ENCODE measurements at places on chromosomes 11 and 22.

- DNase-seq: no peak
Measured at GRCh38 chr22:43706151-43706550, 106.0 kb downstream of the EFCAB6 start.

DNA sequence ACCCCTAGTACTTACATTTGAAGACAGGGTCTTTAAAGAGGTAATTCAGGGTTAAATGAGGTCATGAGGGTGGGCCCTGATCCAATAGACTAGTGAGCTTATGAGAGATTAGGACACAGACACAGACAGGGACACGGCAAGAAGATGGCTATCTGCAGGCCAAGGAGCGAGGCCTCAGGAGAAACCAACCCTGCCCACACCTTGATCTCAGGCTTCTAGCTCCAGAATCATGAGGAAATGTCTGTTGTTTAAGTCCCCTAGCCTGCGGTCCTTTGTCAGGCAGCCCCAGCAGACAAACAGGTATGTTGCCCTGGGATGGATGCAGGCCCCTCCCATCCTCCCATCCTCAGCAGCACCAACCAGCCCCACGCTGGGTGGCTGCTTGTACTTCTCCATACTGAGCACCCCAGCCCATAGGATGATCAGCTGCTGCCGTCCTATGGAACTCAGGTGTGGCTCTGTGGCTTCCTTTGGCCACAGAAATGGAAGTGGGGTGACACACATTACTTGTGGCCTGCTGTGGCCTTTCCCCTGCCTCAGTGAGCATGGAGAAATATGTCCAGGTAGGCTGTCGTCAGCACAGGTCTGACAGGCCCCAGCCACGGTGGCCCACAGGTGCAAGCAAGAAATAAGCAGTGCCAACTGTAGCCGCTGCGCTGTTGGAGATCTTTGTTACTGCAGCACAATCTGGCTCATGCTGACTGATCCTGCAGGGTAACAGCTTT lies 7.9 kb downstream of the GNB1L start:
- DNase-seq: no peak

GRCh38 chr11:122007601-122008071 lies 108.4 kb downstream of the BLID start:
- peak; percentile 41 for DNase-seq

DNA sequence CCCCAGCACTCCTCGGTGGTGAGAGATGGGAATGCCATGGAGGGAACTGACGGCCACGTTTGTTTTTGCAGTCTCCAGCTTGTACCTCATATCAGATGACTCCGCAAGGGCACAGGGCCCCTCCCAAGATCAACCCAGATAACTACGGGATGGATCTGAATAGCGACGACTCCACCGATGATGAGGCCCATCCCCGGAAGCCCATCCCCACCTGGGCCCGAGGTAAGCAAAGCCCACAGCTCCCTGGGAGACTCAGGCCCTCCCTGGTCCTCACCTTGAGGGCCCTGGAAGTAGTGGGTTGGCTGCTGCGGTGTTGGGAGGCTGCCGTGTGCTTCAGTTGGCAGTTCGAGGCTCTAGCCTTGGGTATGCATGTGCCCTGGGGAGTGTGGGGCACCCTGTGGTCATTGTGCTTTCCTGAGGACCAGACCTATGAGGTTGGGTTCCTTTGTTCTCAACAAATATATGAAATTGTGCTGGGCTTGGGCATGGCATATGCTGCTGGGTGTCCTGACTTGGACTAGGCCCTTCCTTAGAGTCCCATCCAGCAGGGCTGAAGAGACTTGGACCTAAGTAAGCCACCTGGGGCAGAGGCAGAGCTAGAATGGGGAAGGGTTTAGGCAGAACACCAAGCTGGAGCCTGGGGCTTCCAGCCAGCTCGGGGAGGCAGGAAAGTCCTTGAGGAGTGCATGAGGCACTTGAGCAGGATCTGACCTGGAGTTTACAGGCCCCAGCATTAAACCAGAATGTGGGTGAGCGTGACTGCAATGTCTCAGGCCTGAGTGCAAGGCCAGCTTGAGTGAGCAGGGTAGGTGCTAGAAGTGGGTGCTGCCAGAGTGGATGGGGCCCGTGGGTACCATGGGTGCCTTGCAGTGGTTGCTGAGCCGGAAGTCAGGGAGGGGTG lies 26.4 kb downstream of the INCENP start:
- no peak for DNase-seq

DNA sequence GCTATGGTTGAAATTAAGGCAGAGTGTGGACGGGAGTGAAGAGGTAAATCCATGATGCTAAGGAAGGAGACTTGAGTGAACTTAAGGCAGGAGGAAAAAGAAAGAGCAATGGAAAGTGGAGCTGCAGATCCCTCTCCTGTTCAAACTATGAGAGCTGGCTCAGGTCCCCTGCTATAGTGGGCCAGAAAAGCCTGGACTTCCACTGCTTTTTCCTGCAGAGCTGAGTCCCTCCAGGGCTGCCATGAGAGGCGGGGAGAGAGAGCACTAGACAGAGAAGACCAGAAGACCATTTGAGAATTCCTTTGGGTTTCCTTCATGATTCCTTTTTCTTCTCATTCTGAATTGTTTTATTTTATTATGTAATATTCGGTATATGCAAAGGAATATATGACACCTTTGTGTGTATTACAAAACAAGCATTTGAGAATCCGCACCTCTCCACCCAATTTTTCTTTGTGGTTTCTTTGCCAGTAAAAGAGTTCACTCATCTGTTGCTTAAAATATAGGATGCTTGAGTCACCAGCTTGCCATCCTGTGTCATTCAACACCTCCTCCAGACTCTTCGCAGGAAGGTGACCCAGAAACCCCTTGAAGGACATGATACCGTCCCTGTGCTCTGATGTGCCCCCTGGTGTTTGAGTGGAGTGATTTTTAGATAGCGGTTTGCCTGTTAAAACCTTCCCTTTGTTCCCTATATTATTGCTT lies 24.4 kb downstream of the SREBF2 start:
- DNase-seq: no peak

- DNase-seq: no peak
Measured at GRCh38 chr11:59199546-59200422, 12.9 kb downstream of the MPEG1 start.

- no peak for DNase-seq
Measured at GRCh38 chr11:6488342-6488741, 7.0 kb downstream of the TIMM10B start.

DNA sequence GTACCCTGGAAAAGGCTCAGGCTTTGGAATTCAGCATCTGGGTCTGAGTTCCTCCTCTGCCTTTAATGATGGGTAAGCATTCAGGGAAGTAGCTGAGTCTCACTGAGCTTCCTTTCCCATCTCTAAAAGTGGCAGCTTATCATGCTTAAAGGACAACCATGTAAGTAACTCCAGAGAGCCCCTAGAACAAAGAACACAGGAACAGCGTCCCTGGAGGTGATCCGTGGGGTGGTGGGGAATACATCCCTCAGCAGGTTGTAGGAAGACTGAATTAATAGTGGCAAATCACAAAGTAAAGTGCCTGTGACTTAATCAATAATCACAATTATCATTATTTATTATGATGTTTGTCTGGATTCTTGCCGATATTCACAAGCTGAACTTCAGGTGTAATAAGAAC lies 114.7 kb upstream of the ISX start:
- DNase-seq: no peak

DNA sequence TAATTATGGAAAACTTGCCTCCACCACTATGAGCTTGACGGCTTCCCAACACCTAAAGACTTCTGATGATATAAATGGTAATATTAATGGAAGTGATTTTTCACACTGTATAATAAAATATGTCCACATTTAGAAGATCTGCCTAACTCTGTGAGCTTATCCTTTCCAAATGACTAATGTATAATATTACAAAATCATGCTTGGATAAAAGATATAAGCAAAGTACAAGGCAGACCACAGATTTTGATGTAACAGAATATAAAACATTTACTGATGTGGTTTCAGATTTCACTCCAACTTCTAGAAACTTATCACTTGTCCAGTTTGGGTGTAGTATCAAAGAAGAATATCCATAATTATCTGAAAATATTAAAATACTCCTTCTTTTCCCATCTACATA lies 36.9 kb downstream of the GALNT18 start:
- no peak for DNase-seq

- no peak for DNase-seq
Measured at GRCh38 chr11:1997755-1998154, at the start of gene H19. Gene H19 (minus strand): TSS chr11:1997842.

GRCh38 chr22:27686534-27686933 lies 115.0 kb downstream of the MN1 start:
- no peak for DNase-seq

DNA sequence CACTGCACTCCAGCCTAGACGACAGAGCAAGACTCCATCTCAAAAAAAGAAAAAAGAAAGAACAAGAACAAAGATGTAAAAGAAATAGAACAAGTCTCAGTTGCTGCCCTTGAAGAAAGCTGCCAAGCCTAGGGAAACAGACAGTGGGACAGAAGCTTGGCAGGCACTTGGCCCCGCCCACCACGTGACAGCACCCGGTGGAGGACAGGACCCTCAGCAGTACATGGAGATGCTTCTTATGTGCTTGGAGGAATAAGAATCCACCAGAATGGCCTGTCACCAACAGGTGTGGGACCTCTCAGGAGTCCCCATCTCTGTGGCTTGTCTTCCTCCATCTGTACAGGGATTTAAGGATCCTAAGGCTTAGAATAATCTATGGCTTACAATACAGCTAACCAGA lies 7.6 kb upstream of the TMPRSS6 start:
- DNase-seq: no peak

- no peak for DNase-seq
Measured at GRCh38 chr22:49996119-49996517, 16.4 kb downstream of the IL17REL start.

GRCh38 chr11:13338019-13338426 lies 60.4 kb downstream of the BMAL1 start:
- DNase-seq: no peak

DNA sequence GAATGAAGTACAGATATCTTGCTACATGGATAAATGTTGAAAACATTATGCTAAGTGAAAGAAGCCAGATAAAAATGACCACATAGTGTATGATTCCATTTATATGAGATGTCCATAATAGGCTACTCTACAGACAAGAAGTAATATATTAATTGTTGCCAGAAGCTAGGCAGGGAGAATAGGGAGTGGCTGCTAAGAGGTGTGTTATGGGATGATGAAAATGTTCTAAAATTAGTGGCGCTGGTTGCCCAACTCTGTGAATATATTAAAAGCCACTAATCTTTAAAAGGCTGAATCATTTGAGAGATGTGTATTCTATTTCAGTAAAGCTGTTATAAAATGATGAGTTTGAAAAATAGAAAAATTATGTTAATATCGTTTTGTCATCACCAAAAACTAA lies 144.4 kb downstream of the NCAM1 start:
- DNase-seq: no peak

- DNase-seq: no peak
Measured at GRCh38 chr11:118602331-118602730, 5.1 kb upstream of the PHLDB1 start.

DNA sequence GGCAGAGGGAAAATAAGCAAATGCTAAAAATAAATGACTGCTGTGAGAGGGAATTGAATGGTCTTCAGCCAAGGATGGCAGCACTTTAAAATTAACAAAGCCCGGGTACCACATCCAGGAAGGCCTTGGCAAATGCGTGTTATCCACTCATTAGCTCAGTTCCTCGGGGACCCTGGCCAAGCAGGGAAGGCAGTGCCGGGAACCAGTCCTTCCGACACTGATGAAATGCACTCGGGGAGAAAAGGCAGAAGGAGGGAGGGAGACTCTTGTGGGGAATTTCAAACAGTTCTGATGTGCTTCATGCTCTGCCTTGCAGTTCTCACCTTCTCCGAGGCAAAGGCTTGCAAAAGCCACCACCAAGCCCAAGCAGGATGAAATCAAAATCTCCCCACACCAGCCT lies 38.3 kb downstream of the CLPB start:
- no peak for DNase-seq

DNA sequence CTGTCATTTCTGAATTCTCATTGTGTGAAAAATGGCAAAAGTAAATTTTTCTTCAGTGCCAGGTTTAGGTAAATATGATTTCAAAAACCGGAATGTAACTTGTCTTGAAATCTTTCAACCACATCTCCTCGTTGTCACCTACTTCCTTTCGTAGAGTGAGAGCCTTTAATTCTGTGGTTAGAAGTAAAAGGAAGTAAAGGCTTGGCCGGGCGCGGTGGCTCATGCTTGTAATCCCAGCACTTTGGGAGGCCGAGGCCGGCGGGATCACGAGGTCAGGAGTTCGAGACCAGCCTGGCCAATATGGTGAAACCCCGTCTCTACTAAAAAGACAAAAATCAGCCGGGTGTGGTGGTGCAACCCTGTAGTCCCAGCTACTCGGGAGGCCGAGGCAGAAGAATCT lies 29.8 kb downstream of the SGSM3 start:
- no peak for DNase-seq

DNA sequence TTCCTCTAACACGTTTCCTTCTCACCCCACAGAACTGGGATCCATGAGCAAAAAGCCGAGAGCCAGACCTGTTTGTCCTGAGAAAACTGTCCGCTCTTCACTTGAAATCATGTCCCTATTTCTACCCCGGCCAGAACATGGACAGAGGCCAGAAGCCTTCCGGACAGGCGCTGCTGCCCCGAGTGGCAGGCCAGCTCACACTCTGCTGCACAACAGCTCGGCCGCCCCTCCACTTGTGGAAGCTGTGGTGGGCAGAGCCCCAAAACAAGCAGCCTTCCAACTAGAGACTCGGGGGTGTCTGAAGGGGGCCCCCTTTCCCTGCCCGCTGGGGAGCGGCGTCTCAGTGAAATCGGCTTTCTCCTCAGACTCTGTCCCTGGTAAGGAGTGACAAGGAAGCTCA lies 24.0 kb downstream of the CD5 start:
- no peak for DNase-seq

DNA sequence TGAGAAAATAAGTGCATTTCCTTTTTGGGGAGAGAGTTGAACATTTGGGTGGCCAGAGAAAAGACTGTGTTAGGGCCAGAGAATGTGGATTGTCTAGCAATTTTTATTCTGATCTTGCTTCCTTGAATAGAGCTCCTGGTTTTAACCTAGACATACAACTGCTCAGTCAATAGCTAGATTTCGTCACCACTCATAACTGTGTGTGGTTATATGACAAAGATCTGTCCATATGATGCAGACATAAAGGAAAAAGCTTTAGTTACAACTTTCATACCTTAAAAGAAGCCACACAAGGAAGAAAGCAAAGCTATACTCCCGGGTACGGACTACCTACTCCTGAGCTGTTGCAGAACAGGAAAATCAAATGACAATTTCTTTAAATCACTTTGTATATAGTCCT lies 37.2 kb downstream of the MS4A6A start:
- no peak for DNase-seq

DNA sequence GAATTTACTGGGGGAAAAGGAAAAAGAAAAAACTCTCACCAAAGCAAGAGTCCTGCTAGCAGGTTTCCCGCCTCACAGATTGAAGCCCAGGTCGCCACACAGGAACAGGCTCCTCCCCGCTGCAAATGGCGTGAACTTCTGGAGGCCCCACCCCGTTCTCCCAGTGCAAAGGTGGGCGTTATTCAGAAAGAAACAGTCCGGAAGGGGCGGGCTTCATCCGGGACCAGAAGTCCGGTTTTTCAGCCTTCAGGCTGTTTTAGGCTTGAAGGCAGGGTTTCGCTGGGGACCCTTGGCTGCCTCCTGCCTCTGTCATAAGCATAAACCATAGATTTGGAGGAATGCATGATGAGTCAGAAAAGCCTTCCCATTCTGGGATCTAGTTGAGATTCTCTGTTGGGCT lies 148.3 kb upstream of the POU2AF2 start:
- DNase-seq: no peak

- no peak for DNase-seq
Measured at GRCh38 chr11:3655547-3655946, 10.6 kb downstream of the ART1 start.

- peak; percentile 94 for DNase-seq
Measured at GRCh38 chr11:111403051-111403726, 24.1 kb upstream of the POU2AF1 start.

- no peak for DNase-seq
Measured at GRCh38 chr11:6673523-6674218, 9.5 kb downstream of the MRPL17 start.

- no peak for DNase-seq
Measured at GRCh38 chr11:9973921-9974320, 310.0 kb downstream of the SWAP70 start.
